ENCODE measurements at places on chromosomes 12 and 14.

GRCh38 chr14:78104160-78104559 lies 66.0 kb upstream of the NRXN3 start:
- no peak for DNase-seq

- no peak for DNase-seq
Observed at GRCh38 chr12:93667672-93668071, 9.5 kb upstream of the CRADD start.

GRCh38 chr12:4849115-4849541 lies 60.6 kb upstream of the KCNA1 start:
- no peak for DNase-seq

GRCh38 chr14:34826661-34827060 lies 48.5 kb downstream of the BAZ1A start:
- DNase-seq = no peak

GRCh38 chr12:99974146-99974545 lies 10.6 kb downstream of the ANKS1B start:
- no peak for DNase-seq

DNA sequence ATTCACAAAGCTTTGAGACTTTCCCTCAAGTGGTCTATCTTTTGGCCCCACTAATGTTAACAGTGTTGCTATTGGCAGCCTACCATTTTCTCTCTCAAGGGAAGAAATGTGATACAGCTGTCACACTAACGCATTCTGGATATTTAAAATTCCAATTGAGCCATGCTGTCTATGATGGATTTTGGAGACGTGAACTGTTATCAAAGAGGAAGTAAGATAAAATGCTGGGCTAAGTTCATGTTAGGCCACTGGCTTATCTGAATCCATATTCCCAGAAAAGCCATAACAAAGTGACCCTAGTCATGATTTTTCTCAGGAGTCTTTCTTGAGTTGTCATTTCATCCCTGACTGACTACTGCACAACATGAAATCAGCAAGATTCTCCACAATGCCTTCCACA lies 200.2 kb downstream of the PHLDA1 start:
- no peak for DNase-seq

DNA sequence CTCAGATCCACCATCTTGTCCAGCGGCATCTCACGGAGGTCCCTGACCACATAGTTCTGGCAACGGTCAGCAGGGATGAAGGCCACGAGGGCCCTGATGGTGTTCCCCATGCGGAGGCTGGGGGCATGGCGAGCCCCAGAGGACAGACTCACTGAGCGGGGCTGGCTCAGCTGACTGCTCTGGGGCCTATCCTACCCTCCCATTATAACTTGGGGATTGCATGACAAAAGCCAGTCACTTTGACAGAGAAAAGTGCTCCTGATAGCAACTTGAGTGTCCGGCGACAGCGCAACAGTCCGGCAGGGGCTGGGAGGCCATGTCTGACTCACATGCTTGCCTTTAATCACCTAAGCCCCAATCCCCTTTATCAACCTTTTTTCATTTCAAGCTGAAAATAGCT lies at the start of gene LRRC10:
Gene LRRC10, minus strand, starts transcription at position 179 of the 400 bp plus-strand sequence. Its CDS starts 69 bp downstream, at position 110.
- DNase-seq = no peak

GRCh38 chr14:34640826-34641225 lies 10.9 kb upstream of the SNX6 start:
- no peak for DNase-seq

GRCh38 chr14:23828616-23829015 lies 125.0 kb upstream of the DHRS4 start:
- no peak for DNase-seq

- DNase-seq = no peak
Observed at GRCh38 chr12:116089080-116089479, 188.4 kb downstream of the MED13L start.

GRCh38 chr12:5276327-5276880 lies 155.5 kb upstream of the NTF3 start:
- DNase-seq = no peak

- no peak for DNase-seq
Observed at GRCh38 chr12:48182631-48183030, 813 bp upstream of the CCDC184 start.

- no peak for DNase-seq
Observed at GRCh38 chr12:65164774-65165173, 4.6 kb upstream of the LEMD3 start.

DNA sequence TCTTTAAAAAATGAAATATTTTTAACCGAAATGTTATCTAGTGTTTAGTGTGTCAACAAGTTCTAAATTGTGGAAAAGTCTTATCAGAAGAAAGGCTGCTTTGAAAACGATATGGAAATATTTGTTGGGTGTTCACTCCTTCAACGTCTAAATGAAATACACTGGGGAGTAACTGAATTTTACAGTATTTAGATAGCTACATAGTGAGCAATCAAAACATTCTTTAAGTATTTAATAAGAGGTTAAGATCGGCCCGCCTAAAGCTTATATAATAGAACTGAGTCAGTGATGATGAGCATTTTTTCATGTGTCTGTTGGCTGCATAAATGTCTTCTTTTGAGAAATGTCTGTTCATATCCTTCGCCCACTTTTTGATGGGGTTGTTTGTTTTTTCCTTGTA lies 228.3 kb downstream of the RAD51B start:
- DNase-seq = no peak

DNA sequence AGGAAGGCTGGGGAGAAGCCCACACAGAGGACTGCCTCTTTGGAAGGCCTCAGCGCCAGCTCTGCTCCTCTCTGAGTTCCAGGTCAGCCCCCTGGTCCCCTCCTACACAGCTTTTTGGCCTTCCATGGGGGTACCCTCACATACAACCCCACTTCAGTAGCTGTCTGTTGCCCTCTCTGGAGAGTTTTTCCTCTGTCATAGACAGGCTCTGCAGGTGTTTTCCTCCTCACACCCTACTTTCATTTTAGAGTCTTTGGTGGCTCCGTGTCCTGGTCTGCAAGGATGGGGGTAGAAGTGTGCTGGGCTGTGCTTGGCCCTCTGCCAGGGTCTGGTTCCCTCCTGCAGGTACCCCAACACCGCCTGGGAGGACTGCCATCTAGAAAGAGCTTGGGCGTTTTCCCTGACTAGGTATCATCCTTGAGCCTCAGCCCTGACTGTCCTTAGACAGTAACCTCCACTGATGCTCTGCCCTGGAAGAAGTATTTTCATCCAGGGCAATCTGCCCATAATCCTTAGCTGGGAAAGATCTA lies 15.1 kb downstream of the ZDHHC22 start:
- DNase-seq = no peak

- DNase-seq = no peak
Observed at GRCh38 chr14:50364792-50365191, 31.9 kb downstream of the CDKL1 start.

DNA sequence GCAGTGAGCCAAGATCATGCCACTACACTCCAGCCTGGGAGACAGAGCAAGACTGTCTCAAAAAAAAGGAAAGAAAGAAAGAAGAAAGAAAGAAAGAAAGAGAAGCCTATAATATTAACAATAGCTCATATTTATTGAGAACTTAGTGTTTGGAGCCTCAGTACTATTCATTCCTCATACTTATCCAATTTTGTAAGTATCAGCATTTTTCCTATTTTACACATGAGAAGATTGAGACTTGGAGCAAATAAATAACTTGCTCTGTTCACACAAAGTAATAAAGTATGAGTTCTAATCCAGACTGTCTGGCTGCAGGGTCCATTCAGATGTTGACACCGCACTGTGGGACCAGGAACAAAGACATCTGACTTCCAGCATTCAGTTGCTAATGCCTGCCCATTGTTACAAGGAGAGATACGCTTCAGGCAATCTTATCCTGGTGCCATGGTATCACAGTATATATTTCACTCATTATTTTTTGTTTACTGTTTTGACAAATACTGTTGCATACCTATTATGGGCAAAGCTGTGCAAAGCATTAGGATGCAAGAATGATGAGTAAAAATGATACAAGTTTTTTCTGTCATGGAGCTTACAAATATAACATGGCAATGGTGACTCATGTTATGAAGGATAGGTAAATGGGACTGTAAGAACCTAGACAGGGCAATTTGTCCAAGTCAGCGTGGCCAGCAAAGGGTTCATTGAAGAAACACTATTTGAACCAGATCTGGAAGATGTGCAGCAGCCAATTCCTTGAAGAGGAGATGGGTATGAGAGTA lies 21.4 kb upstream of the TMTC2 start:
- DNase-seq = no peak

GRCh38 chr14:64410084-64410774 lies 22.1 kb downstream of the MTHFD1 start:
- DNase-seq = no peak

DNA sequence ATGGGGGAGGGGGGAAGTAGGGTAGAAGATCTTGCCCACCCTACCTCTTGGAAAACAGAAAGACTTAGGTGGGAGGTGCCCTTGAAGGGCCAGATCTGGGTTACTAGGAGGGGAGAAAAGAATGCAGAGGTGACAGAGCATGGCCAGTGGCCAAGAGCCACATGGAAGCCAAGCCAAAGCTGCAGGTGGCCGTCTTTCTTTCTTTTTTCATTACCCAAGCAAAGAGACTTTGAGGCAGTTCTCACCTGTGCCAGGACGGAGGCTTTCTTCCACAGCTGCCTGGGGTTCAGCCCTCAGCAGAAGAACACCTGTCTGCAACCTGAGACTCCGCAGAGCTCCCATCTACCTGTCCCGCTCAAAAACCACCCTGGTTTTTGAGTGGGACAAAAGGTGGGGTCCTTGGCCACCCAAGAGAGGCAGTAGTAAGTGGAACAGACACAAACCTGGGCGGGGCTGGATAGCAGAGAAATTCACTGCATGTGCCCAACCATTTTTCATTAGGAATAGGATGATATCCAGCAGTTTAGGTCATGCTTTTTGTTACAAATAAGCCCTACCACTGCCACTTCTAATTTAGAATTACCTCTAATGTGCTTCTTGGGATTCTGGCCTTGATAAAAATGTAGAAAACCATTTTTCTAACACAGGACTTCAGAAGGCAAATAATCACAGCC lies 116.5 kb downstream of the DYRK2 start:
- DNase-seq = no peak

DNA sequence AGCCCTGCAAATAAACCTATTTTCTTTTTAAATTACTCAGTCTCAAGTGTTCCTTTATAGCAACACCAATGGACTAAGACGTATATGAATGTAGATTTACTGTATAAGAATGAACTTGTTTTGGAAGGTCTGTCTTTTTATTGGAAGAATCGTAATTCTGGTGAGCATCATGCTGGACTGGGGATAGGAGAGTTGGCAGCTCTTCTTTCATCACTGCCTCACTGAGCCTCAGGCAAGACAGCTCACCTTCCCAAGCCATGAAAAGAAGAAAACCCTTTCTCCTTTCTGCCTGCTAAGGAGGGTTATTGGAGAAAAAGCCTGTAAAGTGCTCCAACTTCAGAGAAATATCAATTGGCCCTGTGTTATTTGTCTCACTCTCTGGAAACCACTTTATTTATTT lies 9.1 kb upstream of the RNF34 start:
- no peak for DNase-seq

DNA sequence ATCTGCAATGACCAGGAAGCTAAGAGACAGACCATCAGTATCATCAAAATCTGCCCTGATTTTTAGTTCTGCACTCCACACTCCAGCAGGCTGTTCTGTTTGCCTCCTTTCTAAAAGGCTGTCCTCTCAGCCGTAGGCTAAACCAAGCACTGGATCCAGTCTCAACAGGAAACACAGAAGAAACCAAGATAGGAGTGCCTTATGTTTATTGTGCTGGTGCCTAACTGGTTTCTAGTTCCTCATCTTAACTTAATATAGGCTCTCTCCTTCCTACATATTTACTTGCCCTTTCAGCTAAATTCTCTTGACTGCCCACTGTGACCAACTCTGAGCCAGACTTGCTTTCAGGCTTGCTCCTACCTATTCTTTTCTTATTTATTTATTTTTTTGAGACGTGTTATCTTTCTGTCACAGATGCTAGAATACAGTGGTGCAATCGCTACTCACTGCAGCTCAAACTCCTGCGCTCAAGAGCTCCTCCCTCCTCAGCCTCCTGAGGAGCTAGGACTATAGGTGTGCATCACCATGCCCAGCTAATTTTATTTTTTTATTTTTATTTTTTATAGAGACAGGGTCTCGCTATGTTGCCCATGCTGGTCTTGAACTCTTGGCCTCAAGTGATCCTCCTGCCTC lies 30.8 kb downstream of the GALNT4 start:
- no peak for DNase-seq

DNA sequence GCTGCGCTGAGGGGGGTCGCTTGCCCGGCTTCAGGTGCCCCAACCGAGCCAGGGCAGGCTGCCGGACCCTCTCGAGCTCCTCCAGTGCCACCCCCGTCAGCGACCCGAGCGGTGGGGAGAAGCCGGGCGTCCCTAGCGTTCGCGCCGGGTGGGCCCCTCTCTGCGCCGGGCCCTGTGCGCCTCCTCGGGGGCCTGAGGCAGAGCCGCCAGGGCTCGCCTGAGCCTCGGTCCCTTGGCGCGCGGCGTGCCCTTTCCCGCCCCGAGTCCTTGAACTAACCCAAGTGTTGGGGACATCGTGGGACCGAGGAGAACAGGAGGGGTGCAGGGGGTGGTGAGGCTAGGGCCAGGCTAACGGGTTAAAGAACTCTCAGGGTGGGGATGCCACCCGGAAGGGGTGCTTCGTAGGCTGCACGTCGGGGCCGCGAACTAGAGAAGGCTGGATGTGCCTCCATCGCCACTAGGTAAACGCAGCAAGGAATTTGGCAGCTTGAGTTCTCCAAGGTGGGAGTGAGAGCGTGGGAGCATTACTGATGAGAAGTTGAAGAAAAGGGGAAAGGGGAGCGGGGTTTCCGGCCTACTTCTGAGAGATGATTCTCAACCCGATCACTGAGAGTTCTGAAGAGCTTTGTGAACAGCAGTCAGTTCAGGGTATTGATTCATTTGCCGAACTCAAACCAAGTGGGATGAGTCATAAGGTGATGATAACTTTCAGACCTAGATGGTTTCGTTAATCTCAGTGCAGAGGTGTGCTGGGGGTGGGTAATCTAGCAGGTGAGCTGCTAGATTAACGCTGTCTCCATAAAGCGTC lies 618 bp downstream of the RNF34 start:
- no peak for DNase-seq

- no peak for DNase-seq
Observed at GRCh38 chr12:64480148-64480547, 28.2 kb downstream of the TBK1 start.

DNA sequence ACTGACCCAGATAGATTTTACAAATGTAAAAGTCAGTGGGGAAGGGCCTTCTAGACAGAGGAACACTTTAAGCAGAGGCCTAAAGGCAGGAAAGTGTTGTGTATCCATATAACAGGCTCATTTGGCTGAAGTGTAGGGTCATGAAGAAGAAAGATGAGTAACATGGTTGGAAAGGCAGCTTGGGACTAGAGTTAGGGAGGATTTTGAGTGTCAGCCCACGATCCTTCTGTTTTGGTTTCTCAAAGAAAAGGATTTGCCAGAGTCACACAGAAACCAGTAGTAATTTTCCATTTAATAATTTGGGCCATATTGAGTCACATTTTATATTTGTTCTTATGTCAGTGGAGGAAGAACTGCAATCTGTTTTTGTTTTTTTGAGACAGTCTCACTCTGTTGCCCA lies 76.4 kb downstream of the ZC3H14 start:
- DNase-seq = no peak

DNA sequence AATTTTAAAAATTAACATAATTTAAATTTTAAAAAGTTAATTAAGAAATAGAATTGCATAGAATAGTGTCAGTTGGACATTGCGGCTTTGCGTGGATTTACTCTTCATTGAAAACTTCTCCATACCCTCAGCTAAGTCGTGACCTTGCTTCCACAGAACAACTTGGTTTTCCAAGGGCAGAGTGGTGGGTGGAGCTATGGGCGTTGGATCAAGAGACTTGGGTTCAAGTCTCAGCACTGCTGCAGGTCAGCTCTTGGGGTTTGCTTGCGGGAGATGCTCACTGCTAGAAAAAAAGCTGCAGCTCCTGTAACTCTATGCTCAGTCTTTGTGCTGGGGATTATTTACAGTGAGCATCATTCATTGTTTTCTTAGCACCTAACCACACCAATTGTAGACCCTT lies 133.7 kb downstream of the PRIMA1 start:
- DNase-seq = no peak
